Hindlimb muscle (tissue), 1 donor: ENCODE measurements at places on chromosomes 6 and 20.

GRCh38 chr6:123533862-123534648 lies 102.7 kb downstream of the TRDN start:
- DNase-seq, result no peak

GRCh38 chr20:64238851-64239387 lies 16.6 kb upstream of the PCMTD2 start:
- DNase-seq, result no peak

GRCh38 chr6:1395941-1396908 lies 6.8 kb downstream of the FOXF2 start:
- DNase-seq, result no peak

DNA sequence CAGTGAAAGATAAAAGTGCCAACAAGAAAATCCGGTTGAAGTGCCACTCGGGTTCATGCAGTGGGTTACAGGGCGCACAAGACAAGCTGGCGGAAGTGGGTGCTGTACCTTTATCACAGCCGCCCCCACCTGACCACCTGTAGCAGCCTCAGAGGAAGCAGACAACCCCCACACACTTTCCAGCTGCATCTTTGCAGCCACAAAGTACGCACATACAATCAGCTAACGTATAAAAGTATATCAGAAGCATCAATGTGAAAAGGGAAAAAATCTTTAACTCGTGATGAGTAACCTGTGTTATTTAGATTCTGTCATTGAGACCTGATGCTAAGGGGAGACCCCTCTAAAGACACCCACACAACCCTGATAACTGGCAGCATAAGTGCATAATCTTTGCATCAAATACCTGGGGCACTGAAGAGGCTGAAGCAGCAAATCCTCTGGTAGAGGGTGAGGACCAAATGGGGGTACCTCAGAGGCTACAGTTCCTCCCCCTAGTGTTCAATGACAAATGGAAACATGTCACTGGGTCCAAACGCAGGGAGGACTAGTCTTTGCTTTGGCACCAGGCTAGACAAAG lies 22.1 kb downstream of the BACH2 start:
- no peak for DNase-seq

DNA sequence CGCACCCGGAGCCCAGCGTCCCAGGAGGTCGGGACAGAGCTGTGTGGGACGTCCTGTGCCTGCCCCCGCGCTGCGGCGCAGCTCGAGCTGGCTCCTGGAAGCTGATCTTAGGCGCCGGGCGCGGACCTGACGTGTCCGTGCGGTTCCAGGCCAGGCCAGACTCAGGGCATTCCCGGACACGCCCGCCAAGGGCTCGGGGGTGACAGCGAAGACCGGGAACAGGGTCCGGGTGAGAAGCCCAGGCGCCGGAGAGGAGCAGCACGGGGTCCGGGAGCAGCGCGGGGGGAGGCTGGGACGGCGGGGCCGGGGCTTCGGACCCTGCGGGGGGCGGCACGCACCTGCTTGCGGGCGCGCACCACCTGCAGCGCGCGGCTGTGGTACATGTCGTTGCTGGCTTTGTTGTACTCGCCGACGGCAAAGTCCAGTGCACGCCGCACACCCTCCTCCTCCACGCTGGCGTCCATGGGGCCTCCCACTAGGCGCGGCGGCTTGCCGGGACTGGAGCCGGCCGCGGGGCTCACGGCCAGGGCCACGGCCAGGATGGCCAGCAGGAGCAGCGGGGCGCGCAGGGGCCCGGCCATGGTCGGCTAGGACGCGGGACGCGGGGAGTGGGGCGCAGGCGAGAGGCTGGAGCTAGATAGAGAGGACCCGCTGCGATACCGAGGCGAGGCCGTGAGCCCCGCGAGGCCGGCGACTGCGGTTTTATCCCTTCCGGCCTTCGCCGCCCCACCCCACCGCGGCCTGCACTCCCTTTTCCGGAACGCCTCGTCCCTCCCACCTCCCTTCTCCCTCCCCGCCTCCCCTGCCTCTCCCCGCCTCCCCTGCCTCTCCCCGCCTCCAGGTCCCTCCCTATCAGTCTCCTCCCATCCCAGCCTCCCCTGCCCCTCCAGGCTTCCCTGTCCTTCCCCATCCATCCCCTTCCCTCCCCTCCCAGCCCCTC lies at the start of gene CST3:
CST3 (minus strand) TSS at position 674 of the 940 bp plus-strand sequence; CDS start at position 581, 93 bp downstream.
- DNase-seq, result peak; percentile 83

- peak; percentile 26 for DNase-seq
Observed at GRCh38 chr6:133697666-133698065, 191.2 kb upstream of the TCF21 start.

GRCh38 chr20:43262341-43262740 lies 72.6 kb upstream of the PTPRT start:
- no peak for DNase-seq

GRCh38 chr6:75291331-75291730 lies 6.7 kb upstream of the TMEM30A start:
- no peak for DNase-seq

DNA sequence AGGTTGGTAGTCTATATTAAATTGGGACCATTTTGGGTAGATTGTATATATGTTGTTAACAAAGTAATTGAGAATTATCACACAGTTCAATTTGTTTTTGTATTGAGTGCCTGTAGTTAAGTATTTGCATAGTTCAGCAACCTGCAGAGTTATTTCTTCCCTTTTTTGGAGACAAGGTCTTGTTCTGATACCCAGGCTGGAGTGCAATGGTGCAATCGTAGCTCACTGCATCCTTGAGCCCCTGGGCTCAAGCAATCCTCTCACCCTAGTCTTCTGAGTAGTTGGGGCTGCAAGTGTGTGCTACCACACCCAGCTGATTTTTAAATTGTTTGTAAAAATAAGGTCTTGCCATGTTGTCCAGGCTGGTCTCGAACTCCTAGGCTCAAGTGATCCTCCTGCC lies 250.5 kb downstream of the UTRN start:
- DNase-seq, result no peak

DNA sequence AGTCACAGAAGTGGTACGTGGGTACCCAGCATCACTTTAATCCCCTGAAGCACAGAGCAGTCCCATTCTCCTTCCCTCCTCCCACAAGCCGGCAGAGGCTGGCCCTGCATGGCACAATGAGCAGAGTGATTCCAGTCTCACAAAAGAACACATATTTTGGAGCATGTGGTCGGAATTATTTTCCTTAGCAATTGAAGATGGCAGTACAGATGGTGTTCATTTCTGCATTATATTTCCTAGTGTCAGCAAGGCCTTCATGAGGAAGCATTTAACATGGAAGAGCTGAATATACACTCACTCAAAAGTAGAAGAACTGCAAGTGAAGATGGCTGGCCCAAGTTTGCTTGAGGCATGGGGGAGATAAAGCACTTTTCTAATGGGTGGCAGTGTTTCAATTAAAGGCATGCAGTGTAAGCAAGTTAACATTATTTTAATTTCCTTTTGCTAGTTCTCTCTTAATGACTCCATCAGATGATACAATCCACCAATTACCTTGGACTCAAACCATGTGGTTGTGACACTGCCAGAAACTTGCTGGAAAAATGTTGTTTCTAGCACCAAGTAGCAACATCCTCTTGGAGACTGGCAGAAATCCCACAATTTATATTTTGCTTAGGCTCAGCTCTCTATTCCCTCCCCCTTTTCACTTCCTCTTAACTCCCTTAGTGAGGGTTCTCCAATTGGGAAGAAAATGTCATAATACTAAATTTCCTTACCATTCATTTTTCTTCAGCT lies 74.4 kb downstream of the ARHGAP18 start:
- peak; percentile 86 for DNase-seq

GRCh38 chr6:3426091-3426926 lies 30.5 kb downstream of the SLC22A23 start:
- DNase-seq, result no peak

DNA sequence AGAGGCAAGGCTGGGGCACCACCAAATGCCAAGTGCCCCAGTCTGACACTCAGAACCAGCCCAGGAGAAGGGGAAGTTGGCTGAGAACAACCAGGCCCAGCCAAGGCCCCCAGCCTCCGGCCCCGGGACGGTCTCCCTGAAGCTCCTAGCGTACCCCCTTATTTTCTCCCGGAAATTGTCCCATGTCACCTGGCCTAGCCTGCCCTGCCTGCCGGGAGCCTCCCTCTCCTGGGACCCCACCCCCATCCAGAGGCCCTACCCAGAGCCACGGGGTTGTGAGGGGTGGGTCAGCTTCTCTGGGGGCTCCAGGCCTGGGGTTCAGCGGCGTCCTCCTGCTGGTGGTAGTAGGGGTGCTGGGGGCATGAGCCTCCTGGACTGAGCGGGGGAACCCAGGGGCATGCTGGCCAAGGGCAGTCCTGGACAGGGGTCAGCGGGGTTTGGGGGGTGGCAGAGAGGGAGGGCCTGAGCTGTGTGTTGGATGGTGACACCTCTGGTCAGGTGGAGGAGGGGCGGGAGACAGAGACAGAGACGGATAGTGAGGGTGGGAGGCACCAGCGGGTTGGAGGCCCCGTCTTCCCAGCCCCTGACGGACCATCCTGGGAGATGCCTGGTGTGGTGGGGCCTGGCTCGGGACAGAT lies 7.9 kb upstream of the SLCO4A1 start:
- no peak for DNase-seq

- no peak for DNase-seq
Observed at GRCh38 chr6:170393807-170394399, 87.3 kb downstream of the FAM120B start.

DNA sequence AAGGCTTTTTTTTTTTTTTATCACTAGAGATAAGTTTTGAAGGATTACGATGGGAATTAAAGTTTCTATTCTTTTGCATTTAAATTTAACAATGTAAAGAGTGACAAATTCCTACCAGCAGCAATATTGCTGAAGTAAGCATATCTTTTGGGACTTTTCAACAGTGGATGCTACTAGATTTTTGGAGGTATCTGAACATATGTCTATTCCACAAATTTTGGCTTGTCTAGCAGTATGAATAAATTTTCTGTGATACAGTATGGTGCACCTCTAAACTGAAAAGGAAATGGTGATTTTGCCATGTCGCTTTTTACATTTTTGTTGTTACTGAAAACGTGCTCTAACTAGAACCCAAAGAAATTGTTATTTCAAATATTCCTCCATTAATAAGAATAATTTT lies 368.3 kb upstream of the MANEA start:
- no peak for DNase-seq

DNA sequence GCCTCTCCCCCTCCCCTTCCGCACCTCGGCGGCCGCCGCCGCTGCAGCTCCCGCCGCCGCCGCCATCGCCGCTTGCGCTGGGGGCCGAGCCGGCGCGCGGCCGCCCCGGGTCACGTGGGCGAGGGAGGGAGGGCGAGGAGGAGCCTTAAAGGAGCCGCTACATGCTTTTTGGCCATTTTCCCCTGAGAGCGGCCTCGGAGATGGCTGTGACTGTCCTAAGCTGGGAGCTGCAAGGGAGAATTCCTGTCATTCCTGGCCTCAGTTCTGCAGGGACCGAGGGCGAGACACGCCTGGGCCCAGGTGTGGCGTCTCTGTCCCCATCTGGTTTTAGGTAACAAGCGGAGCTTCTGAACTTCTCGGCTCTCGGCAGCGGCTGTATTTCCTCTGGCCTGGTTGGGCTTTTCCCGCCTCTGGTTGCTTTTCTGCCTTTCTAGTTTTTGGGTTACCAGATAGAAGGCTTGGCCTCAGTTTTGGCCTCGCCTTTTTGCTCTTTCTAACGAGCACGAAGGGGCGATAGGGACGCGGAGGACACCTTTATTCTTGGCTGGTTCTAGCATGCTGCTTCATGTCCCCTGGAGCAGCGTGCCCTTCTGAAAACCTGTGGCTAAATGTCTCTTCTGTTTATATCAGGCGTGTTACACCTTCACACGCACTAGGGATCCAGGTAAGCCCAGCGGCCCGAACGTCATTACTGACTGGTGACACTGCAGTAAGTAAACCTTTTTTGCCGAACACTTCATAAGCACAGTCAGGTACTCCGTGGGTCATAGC lies at the start of gene EHMT2:
EHMT2 (minus strand) TSS at position 87 of the 771 bp plus-strand sequence; CDS start at position 66, 21 bp downstream.
- peak; percentile 92 for DNase-seq
